ENCODE measurements at places on chromosomes 16 and 17.

GRCh38 chr17:79935197-79935885 lies 96.1 kb upstream of the CBX4 start:
- DNase-seq: no peak

GRCh38 chr16:15928261-15929104 lies 20.9 kb upstream of the ABCC1 start:
- no peak for DNase-seq

DNA sequence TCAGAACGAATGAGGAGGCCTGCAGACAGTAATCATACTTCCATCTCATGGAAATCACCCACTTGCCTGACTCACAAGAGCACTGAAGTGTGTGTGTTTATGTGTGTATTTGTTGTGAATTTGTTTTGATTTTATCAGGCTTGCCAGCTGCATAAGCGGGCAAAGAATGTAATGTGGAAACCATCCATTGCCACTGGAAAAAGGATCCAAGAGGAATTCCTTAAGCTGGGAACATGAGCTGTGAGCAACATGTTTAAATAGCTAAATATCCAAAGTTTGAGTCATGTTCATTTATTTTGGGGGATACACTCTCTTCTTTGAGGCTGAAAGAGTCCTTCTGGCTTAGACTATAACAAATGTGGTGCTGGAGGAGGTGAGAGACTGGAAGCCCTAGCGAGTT lies 198.4 kb upstream of the TBX2 start:
- DNase-seq: peak; percentile 77

GRCh38 chr16:1876468-1876867 lies 4.5 kb upstream of the MEIOB start:
- no peak for DNase-seq

DNA sequence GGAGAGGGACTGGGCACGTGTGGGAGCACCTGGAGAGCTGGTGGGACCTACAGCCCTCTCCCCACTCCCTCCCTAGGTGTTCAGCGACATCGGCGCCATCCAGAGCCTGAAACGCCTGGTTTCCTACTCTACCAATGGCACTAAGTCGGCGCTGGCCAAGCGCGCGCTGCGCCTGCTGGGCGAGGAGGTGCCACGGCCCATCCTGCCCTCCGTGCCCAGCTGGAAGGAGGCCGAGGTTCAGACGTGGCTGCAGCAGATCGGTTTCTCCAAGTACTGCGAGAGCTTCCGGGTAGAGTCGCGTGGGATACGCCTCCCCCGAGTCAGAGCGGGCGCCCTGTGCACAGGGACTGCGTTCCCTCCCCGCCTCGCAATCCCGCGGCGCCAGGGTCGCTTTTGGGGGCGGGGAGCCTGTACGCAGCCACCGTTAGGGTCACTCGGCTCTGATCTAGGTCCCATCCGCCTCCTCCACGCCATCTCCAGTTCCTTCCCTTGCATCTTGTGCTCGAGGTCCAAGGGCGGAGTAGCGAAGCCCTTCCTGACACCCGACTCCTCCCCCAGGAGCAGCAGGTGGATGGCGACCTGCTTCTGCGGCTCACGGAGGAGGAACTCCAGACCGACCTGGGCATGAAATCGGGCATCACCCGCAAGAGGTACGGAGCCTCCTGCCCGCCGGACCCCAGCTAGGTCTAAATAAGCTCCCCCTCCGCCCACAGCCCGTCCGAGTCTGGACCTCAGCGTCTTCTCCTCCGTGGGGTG lies 13.0 kb downstream of the SARM1 start:
- DNase-seq: no peak

GRCh38 chr17:20995873-20996723 lies 46.7 kb downstream of the USP22 start:
- DNase-seq: no peak

DNA sequence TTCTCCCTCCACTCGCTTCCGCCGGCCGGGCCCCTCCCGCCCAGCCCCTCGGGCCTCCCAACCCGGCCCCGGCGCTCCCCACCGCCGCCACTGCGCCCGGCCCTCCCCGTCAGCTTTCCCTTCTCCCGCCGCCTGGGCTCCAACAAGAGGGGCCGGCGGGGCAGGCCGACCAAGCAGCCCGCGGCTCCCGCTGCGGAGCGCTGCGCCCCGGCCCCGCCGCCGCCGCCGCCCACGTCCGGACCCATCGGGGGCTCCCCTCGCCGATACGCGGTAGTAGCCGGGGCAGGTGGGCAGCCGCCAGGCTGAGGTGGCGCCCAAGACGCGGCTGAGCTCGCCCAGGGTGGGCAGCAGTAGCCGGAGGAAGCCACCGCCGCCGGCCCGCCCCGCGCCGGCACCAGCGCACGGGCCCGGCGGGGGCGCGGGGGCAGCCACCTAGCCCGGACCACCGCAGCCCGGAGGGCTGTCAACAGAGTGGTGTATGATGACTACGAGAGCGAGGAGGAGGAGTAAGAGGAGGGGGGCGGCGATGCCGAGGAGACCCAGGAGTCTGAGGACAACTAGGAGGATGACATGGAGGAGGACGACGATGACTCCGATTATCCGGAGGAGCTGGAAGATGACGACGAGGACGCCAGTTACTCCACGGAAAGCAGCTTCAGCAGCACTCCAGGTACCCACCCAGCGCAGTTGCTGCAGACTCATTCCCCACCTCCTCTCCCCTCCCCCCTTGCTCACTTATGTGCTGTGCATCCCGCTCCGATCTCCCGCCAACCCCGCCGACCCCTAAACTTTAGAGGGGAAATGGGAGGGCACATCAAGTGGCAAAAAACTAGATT lies 498 bp downstream of the LRRC37B start:
- peak; percentile 26 for DNase-seq

- DNase-seq: no peak
Measured at GRCh38 chr17:50035421-50035879, 20.5 kb upstream of the ITGA3 start.

DNA sequence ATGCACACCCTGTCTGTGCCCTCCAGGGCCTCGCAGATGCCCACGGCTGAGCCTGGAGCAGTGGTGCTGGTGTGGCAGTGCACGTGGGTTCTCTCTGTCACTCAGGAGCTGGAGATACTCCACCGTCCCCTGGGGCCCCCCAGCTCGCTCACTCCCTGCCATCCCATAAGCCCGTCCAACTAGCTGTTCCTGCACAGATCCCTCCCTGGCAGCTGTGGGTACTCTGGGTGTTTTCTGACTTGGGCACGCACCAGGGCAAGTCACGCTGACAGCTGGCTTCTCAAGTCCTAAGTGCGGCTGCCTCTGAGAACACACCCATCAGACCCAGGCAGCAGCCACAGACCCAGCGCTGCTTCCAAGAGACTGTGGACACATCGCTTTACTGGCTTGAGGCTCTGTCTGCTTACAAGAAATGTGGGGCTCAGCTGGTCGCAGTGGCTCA lies 25.4 kb upstream of the ITGB4 start:
- DNase-seq: no peak

DNA sequence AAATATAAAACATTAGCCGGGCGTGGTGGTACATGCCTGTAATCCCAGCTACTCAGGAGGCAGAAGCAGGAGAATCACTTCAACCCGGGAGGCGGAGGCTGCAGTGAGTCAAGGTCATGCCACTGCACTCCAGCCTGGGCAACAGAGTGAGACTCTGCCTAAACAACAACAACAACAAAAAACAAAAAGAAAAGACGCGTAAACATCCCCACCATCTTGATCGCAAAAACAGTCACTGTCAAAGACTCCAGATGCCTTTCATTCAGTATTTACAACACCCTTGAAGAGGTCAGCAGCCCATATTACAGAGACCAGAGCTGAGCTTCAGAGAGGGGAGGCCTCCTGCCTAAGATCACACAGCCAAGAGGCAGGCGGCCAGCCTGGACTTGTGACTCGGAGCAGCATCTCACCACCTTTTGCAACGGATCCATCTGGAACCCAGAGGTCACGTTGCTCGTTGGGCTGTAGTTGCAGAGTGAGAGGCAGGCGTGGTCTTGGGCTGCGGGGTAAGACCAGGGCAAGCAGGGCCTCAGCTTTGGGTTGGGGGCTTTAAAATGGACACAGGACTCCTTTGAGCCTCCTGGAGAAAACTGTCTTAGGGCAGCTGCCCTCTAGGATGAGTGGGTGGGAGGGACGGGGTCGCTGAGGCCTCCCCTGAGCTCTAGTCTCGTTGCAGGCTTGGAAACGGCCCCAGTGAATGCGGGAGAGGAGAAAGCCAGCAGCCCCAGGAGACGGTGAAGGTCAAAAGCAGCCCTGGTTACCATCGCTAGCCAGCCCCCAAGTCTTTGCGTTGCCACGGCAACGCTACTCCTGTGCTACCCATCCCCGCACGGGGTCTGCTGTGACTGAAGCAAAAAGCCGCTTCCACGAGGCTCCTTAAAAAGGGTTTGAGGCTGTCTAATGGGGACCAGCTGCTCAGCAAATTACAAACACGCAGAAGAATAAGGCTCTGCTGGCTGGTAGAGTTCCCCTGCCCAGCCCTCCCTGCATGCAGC lies 26.1 kb downstream of the LGALS3BP start:
- DNase-seq: no peak

DNA sequence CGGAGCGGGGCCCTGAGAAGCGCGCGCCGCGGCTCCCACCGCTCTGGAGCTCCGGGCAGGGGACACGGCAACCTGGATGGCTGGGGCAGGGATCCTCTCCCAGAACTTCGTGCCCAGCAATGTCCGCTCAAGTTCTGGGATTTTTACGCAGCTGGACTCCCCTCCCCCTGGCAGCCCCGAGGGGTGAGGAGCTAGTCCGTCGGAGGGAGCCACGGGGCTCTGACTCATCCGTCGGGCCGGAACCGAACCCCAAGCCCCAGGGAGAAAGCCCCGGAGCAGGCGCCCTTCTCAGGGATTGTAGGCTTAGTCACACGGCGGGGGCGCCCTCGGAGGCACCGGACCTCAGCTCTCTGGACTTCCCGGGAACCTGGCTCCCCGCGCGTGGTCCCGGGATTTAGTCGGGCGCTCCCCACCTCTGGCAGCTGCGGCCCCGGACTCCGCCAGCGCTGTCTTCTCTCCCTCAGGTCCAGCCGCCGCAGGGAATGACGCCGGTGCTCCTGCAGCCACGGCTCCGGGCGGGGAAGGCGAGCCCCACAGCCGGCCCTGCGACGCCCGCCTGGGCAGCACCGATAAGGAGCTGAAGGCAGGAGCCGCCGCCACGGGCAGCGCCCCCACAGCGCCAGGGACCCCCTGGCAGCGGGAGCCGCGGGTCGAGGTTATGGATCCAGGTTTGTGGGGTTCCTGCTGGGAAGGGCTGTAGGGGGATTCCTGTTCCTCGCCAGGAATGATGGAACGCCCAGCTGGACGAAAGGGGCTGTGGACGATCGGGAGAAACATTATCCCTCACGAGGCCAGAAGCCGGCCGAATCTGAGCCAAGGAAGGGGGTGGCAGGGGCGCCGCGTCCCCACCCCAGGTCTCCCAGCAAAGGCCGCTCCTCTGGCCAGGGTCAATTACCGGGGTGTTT lies 830 bp downstream of the SPHK1 start:
- DNase-seq: peak; percentile 77

DNA sequence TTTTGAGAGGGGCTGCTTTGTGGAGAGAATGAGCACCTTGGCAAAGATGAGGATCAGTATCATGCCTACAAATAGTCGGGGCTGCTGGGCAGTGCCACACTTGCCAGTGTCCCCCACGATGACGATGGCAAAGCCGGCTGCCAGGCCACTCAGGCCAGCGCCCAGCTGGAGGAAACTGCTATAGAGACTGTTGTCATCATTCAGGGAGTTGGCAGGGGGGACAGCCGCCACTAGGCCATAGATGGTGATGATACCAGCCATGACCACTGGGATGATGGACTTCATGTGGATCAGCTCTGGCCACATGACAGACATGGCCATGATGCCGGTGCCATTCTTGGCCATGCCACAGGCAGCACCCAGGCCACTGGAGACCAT lies 23.8 kb downstream of the MINK1 start:
- DNase-seq: no peak

- DNase-seq: no peak
Measured at GRCh38 chr17:45965812-45966211, 33.2 kb upstream of the STH start.

DNA sequence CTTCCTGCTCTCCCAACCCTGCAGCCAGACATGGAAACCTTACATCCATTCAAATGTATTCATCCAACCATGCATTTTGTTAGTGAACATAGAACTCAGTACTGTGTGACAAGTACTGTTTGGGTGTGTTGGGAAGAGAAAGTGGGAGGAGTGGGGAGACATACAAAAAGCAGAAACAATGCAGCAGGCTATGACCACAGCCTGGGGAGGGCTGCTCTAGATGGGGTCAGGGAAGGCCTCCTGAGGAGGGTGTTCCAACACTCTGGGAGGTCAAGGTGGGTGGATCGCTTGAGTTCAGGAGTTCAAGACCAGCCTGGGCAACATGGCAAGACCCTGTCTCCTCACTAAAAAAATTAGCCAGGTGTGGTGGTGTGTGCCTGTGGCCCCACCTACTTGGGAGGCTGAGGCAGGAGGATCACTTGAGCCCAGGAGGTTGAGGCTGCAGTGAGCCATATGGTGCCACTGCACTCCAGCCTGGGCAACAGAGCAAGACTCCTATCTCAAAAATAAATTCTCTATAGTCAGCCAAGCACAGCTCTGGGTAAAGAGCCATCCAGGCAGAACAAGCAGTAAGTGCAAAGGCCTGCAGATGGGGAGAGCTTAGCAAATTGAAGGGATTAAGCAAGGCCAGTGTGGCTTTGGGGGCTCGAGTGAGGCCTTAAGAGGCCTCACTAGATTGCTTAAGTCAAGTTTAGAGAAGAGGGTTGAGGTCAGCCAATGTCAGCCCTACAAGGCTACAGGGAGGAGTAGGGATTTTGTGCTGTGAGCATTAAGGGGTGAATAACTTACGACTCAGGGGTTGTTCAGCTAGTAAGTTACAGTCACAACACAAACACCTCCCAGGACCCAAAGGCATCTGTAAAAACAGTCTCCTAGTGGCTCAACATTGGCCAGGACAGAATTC lies 5.5 kb downstream of the SLC13A2 start:
- peak; percentile 4 for DNase-seq

- no peak for DNase-seq
Measured at GRCh38 chr17:28160610-28161009, 118.1 kb downstream of the NLK start.

DNA sequence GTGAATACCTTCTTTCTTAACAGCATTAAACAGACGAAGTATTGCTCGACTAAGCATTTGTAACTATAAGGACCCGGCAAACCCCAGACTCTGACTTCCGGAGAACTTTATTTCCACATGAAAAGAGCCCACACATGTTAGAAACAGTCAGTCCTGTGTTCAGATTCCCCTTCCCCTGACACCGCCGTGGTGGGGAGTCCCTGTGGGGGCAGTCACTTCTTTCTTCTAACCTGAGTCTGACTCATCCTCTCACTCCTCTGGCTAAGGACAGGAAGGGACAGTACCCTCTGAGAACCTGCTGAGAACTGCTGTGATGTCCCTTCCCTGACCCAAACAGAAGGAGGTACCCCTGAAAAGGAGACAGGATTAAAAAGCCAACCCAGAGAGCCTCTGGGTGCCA lies 165.1 kb downstream of the XYLT1 start:
- no peak for DNase-seq

- DNase-seq: peak; percentile 39
Measured at GRCh38 chr17:909642-910323, 69.8 kb downstream of the NXN start.

- no peak for DNase-seq
Measured at GRCh38 chr16:12311877-12312276, 335.3 kb downstream of the SNX29 start.

DNA sequence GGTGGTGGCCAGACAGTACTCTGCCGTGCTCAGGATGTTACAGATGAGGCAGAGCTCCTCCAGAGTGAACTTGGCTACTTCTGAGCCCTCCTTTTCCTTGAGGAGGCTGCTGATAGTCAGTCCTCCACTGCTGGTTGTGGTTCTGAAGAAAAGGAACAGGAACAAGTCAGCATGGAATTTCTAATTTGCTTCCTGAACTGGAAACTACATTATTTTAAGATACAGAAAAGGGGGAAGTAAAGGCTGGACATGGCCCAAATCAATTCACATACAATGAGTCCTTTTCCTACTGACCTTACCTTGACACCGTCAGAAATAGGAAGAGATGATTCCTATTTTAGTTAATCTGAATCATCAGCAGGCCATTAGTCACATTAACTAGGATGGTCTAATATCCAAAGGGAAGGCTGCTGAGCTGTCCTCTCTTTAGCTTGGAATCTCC lies 154.2 kb downstream of the VPS53 start:
- peak; percentile 57 for DNase-seq

Measured in cardiac fibroblast (primary cell).